ENCODE measurements at places on chromosomes 1 and 21. TPM values are rescaled to one million over a fixed set of nuclear protein-coding genes. Genes with fewer than 3 reads are reported as not detected.

The SIM2 gene
- total RNA-seq = 0.11 TPM

The OR2T8 gene
- not detected for total RNA-seq

The KLHDC9 gene
- total RNA-seq = 21.9 TPM

The TTC3 gene
- 32.3 TPM for total RNA-seq

The OXCT2 gene
- total RNA-seq = not detected

The HFM1 gene
- 6.0 TPM for total RNA-seq

The E2F2 gene
- 9.9 TPM for total RNA-seq

The ZNF593 gene
- 59.0 TPM for total RNA-seq

The MCM3AP gene
- 84.8 TPM for total RNA-seq

The ASTN1 gene
- total RNA-seq = 0.41 TPM
